Stimulated activated CD8-positive, alpha-beta memory T cell treated with anti-CD3 and anti-CD28 coated beads, Interleukin-15, amount 100 ng/mL, for 48 hours (primary cell): ENCODE measurements at places on chromosomes 6 and 20.

DNA sequence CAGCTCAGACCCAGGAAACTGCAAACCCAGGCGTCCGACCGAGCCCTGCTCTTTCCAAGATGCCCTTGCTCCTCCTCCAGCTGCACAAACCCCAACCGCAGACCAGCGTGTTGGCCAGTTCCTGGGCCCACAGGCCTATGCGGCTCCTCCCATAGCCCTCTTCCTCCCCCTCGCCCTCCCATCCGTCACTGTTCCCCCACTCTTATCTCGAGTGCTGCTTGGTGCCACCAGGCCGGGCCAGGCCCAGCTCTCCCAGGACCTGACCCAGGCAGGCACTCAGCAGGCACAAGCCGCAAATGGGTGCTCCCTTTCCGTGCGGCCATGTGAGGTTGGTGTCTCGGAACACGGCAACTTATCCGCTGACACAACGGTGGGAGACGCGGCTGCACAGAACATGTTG lies 28.6 kb downstream of the ADRM1 start:
- no peak for DNase-seq

- no peak for DNase-seq
These were observed 9.6 kb upstream of the PLG start for GRCh38 chr6:160692369-160692959.

GRCh38 chr6:72669324-72669723 lies 47.5 kb downstream of the KCNQ5 start:
- no peak for DNase-seq

- DNase-seq = peak; percentile 61
These were observed 98.3 kb downstream of the RAMACL start for GRCh38 chr6:166488076-166488685.

DNA sequence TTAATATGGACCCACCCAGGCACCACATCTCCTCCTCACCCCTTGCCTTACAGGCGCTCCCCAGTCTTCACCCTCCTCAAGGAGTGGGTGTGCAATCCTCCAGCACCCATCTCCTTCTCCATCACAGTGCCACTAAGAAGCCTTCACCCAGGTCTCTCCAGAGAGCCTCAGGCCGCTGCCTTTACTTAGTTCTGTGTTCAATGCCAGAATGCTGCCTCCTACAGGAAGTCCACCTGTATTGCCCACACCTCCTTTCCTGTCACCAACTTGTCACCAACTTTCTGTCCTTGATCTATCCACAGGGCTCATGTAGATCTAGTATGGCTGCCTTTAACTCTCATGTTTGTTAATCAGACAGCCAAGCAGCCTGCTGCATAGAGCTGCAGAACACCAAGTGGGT lies 586 bp upstream of the LST1 start:
- DNase-seq = no peak

DNA sequence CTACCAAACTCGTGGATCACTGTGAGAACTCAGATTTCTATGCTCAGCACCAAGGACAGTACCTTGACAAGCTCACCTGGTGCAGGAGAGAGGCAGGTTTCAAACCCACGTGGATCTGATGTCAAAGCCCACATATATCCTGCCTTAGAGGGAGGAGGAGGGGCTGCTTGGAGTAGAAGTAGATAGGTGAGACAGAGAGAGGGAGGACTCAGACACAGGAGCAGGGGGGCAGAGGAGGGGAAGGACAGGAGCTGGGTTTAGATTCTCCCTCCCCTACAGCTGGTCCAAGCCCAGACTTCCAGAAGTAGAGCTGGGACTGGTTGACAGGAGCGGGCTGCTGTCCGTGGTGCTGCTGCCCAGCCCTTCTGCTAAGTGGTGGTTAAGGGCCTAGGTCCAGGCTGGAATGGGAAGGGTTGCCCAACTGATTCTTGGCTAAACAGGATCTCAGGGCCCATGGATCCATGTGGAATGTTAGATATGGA lies 77.5 kb downstream of the CDH22 start:
- DNase-seq = no peak

DNA sequence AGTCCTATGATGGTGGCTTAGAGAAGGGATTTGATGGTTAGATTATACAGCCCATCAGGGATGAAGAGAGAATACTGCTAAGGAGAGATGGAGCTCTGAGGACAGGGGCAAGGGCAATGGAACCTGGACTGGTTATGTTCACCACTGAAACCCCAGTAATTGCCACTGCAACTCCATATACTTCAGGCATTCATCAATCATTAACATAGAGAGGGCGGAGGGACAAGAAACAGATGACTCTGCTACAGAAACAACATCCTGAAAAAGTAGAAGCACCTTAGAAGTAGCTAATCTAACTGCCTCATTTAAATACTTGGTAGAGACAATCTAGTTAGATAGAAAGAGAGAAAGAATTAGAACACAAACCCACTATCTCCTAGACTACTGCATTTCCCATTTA lies 89.8 kb downstream of the MDN1 start:
- no peak for DNase-seq

DNA sequence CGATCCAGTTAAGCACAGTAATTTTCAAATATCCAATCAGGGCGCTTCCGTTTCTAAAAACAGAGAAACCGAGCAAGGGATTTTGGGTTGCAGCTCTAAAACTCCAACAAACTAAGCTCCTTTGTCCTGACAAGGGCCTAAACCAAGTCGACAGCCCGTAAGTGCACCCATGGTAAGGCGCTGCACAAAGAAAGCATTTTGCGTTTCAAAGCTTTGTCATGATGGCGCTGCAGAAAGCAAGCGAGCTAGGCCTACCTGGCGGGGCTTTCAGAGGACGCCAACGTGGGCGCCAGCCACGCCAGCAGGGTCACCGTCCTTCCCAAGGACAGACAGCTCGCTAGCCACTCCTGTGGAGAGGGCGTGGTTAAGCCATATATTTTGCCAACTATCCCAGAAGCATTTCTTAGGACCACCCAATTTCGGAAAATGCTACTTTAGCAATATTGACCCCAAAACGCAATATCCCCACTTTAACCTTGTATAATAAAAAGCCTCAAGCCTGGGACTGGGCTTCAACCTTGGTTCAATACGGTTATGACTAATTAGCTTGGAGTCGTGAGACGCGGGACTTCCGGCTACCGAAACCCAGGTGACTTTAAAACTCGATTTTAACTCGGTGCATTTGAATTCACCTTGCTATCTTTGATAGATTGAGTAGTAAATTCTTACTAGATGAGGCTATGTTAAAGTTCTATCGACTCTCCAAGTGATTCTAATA lies 53.8 kb downstream of the TRIM38 start:
- no peak for DNase-seq

- DNase-seq = no peak
These were observed 25.8 kb downstream of the ADGRF5 start for GRCh38 chr6:46895930-46896329.

- DNase-seq = no peak
These were observed 54.0 kb upstream of the REV3L start for GRCh38 chr6:111536910-111537527.

DNA sequence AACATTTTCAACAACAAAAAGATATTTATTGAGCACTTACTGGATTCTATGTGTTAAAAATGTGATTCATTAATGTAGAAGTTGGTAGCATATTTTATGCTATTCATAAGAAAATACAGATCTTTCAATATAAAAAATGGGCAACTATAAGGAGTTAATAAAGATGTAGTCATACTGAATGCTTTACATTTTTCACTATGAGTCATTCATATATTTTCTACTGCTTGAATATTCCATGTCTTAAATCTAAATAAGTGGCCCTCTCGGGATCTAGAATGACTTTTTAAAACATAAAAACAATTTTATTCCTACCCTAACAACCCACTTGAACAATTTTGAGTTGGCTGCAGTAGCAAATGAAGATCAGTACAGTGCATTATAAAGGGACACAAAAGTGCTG lies 362.1 kb downstream of the PHF3 start:
- DNase-seq = no peak

DNA sequence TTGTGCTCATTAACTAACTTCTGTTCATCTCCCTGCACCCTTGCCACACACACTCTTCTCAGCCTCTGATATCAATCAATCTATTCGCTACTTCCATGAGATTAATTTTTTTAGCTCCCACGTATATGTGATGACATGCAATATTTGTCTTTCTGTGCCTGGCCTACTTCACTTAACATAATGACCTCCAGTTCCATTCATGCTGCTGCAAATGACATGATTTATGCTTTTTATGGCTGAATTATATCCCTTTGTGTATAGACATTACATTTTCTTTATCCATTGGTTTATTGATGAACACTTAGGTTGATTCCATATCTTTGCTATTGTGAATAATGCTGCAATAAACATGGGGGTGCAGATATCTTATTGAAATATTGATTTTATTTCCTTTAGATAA lies 50.8 kb upstream of the SPTLC3 start:
- DNase-seq = no peak

DNA sequence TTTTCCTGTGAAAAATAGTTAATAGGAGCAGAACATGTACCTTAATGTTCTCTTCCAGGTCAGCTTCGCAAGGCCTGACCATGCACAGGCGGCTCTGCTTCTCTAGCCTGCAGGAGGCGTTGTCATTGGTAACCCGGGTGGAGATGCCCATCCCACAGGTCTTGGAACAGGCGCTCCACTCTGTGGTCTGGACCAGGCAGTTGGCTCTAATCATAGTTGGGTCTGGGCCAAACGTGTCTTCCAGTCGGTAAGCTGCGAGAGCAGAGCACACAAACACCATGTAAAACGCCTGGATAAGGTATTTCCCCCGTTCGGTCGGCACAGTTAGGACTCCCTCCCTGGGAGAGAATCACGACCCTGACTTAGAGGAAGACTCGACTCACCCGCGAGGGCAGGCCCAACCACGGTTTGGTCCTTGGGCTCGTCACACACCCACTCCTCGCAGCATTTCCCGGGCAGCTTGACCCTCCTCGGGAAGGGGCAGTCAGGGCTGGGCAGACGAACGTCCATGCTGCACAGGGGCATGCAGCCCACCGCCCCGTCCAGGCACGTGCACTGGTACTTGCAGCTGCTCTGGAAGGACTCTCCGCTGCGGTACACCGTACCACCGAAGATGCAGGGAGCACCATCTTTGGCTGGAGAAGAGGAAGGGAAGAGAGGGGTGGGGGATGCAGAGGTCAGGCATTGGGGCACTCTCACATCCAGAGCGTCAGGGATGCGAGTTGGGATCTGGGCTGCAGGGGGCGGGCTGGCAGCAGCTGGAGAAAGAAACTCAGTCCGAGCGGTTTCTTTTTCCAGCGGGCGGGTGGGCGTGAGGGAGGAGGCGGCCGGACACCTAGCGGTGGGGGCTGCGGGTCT lies 1.0 kb downstream of the CCN2 start:
- peak; percentile 4 for DNase-seq

GRCh38 chr6:82337688-82338257 lies 25.8 kb upstream of the TPBG start:
- DNase-seq = no peak

GRCh38 chr6:118641042-118641441 lies 10.3 kb downstream of the CEP85L start:
- no peak for DNase-seq

GRCh38 chr6:73710948-73711347 lies 14.9 kb downstream of the CD109 start:
- no peak for DNase-seq
